ENCODE measurements at places on chromosomes 4 and X.

DNA sequence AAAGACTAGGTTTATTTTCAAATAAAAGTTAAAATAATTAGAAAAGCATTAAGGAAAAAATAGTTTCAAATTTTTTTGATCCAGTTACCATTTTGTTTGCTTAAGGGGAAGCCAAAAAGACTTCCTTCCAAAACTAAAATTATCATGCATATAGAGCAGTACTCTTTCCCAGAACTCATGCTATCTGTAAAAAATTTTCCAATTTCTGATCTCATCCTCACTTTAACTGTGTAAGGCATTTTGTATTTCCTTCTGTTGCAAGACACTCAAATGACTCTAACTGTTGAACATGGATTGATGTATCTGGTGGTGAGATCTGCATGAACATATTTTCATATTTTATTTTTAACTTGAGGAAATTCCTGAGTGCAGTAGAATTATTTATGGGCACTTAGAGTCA is 150.1 kb downstream of the ADAM29 start:
- DNase-seq = no peak

GRCh38 chr4:183136855-183137254 is 37.8 kb downstream of the WWC2 start:
- no peak for DNase-seq

DNA sequence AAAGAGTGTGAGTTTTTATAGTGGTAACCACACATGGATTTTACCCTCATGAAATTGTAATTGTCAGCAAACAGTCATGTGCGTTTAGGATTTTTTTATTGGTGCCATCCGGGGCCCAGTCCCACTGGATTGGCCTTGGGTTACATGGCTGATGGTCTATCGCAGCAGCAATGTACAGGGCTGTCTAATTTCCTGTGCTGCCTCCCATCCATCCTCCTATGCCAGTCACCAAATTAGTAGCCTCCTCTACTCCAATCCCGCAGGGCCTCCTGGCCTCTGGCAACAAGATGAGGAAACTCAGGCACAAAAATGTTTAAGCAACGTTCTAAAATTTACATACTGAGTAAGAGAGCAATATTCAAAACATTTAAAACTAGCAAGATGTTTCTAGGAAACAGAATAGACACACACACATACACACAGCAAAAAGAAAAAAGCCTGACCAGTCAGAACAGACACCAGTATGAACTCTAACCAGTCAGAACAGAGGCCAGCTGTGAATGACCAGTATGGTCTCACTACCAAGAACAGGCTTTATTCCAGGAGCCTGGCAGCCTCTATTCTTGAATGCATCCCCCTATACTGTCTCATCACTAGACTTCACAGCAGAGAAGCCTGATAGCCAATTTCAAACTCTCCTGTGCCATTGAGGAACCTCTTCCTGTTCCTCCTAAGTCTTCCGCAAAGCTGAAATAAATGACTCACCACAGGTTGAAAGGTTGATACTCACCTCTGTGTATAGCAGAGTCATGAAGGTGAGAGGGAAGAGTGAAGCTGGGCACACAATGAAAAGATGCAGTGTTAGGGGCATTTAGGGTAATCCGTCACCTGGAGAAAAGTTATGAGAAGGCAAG is 42.6 kb downstream of the CHRNA9 start:
- no peak for DNase-seq

- DNase-seq = no peak
Measured at GRCh38 chr4:81482326-81482725, 10.6 kb upstream of the RASGEF1B start.

DNA sequence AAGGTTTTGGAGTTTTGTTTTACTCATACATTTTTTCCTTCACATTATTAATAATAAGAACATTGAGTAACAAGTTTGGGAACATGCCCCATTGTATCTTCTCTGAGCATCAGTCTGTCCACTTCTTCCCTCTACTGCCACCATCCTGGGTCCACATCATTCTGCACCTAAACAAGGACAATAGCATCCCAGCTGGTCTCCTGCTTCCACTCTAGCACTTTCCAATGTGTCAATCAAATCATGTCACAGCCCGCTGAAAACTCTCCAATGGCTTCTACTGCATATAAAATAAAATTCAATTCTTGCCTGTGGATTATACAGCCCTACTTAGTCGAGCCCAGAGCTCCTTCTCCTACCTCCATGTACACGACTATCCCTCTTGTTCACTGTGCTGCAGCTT is 66.8 kb upstream of the RBPJ start:
- DNase-seq = no peak

GRCh38 chr4:106708464-106708816 is 327.7 kb downstream of the DKK2 start:
- DNase-seq = no peak

- no peak for DNase-seq
Measured at GRCh38 chrX:68808686-68809357, 20.0 kb upstream of the EFNB1 start.

DNA sequence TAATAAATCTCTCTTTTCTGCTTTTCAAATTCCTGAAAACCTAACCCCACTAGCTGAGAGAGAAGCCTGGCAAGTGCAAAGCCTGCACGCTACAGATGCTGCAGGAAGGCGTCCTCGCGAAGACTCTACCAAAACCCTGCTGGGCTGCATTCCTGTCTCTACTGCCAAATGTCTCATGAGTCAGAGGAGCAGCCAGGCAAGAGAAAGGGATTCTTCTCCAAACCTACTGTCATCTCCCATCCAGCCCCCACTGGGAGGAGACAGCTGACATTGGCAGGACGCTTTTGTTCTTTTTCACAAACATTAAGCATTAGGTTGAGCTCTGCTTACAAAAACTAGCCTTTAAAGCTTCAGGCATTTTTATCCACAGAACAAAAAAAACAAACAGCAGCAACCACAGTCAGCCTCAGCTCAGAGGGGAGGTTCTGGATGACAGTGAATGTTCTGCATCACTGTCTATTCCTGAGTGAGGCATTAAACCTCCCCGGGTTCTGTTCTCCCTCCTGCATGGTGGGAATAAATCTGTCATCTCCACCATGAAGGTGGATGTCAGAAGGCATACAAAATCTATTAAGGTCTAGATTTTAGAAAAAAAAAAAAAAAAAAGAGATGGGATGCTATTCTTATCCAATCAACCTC is 18.0 kb downstream of the CRMP1 start:
- DNase-seq = peak; percentile 62

DNA sequence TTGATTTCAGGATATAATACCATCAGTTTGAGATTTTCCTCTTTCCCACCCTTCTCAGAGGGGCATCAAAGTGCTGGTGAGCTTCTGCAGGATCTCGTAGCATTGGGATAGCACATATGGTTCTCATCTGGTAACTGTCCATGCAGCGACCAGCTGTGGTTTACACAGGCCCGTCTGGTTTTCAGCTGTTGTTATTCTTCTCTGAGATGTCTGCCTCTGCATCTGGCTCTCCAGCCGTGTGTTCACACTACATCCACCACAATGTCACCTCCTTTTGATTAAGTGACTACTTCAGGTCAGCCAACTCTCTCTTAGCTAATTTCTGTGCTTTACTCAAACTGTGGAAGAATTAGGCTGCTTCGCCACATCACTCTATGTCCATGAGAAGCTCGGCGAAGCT is 676.7 kb upstream of the TENM3 start:
- no peak for DNase-seq

DNA sequence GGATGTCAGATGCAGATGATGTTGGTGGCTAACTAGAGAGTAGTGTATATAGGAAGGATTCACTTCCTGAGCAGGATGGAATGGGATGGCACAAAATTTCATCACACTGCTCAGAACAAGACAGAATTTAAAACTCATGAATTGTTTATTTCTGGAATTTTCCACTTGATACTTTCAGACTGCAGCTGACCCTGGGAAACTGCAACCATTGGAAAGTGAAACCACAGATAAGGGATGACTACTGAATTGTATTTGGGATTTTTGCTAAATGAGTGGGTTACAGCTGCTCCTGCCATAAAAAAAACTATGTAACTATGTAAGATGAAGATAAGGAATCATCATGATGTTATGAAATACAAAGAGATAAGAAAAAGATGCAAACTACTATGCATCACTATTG is 51.4 kb downstream of the NPY5R start:
- DNase-seq = no peak

DNA sequence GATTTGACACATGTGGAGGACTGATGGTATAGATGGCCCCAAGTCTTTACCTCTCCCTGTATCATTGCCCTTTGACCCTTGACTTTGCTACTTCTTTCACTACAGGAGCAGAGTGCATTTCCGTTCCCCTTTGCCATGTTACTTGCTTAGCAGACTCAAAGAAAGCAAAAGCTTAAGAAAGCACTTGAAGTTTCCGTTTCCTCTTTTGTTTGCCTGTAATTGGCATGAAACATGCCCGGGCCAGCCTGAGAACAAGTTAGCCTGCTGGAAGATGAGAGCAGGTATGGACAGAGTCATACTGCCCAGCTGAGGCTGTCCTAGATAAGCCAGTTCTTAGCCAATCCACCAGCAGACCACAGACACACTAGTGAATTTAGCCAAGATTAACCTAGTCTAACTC is 206.0 kb downstream of the BCOR start:
- DNase-seq = no peak

DNA sequence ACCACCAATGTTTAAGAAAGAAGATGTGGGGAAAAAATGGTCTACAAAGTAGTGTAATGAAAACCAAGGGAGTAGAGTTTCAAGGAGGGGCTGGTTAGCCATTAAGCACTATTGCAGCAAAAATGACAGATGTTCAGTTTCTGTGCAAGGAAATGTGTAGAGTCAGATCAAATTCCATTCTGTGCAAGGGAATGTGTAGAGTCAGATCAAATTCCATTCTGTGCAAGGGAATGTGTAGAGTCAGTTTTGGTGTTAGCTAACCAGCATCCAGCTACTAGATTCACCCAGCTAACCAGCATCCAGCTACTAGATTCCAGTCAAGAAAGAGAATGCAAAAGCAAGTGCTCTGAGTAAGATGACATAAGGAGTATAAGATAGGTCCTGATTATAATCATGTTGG is 208.8 kb downstream of the COX18 start:
- DNase-seq = no peak

GRCh38 chrX:16601885-16602284 is 48.1 kb upstream of the S100G start:
- no peak for DNase-seq

- DNase-seq = no peak
Measured at GRCh38 chr4:124934916-124935315, 222.4 kb upstream of the ANKRD50 start.

GRCh38 chrX:71958281-71958675 is 47.6 kb downstream of the NHSL2 start:
- no peak for DNase-seq

DNA sequence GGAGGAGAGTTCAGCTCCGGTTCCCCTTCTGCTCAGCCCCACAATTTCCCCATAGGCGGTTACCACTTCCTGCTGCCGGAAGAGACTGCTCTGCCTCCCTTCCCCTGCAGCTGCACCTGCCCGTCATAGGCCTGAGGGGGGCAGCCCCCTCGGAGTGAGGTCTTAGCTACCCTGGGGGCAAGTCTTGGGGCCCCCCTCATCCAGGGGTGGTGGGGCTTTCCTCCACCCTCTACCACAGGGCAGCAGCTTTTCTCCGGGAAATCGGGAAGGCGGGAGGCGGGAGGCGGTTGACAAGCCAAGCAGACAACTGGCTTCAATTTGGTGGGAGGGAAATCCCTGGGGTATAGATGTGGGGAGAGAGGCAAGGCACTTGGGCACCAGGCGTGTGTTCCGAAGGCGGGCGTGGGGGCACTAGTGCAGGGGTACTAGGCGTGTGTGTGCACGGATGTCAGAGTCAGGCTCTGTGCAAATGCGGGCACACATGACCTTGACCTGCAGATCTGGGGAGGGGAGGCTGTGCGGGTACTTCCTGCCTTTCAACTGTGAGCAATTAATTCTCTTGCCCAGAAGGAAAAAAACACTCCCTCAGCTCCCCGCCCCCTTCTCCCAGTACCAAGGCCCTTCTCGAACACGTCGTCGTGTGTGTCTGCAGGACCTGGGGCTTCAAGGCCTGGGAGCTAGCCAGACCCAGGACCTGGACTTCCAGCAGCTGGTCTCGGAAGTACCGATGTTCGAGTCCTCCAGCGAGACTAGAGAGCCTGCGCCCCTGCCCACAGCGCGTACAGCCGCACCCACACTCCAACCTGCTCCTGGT is 1.0 kb upstream of the ARHGAP4 start:
- no peak for DNase-seq

- DNase-seq = no peak
Measured at GRCh38 chrX:71618303-71618721, at the start of gene CXCR3. Gene CXCR3, minus strand, starts transcription at chrX:71618511. Its CDS starts 62 bp downstream, at chrX:71618449.

- DNase-seq = no peak
Measured at GRCh38 chr4:3263053-3263875, 14.3 kb downstream of the MSANTD1 start.

DNA sequence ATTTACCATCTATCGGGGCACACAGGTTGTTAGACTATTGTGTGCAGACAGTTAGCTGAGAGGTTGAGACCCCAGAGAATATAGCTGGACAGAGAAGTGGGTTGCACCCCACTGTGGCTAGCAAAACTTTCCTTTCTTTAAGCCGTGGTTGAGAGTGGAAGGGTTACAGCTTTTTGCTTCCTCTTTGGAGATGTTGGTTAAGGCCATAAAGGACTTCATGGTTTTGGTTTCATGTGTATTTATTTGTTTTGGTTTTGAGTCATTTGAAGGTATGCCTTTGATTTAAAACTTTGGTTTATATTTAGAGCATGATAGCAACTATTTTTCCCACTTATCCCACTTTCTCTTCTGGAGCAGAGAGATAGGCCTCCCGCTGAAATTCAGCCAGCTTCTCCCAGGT is 274.3 kb upstream of the IL1RAPL1 start:
- no peak for DNase-seq

- DNase-seq = no peak
Measured at GRCh38 chr4:90769251-90769650, 642.1 kb downstream of the CCSER1 start.

DNA sequence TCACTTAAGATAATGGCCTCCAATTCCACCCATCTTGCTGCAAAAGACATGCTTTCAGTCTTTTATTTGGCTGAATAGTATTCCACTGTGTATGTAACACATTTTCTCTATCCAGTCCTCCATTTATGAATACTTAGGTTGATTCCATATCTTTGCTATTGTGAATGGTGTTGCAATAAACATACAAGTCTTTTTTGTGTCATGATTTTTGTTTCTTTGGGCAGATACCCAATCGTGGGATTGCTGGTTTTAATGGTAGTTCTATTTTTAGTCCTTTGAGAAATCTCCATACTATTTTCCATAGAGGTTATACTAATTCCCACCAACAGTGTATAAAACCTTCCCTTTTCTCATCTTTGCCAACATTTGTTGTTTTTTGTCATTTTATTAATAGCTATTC is 180.9 kb downstream of the SMIM20 start:
- DNase-seq = no peak

DNA sequence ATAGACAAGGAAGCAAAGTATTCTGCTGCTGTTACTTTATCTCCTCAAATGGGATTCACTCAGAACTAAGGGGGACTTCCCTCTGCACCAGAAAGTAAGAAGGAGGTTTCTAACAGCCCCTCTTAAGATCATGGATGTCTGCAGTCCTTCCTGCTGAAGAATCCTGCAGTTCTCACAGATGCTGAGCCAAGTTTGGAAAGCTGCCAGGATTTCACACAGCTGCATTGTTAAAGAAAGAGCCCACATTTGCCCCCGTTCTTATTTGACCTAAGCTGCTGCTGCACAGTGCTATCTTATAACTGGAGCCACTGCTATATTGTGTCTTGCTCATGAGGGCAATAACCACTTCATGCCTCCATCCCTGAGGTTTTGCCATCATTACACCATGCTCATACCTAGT is 81.1 kb downstream of the FAAH2 start:
- DNase-seq = no peak

GRCh38 chr4:113469023-113469390 is 292.5 kb downstream of the CAMK2D start:
- DNase-seq = no peak

Data from frontal cortex (tissue), 4 donors.